ENCODE measurements at places on chromosomes 12 and 14.

- DNase-seq: no peak
Observed at GRCh38 chr14:100114109-100114765, 45.2 kb downstream of the DEGS2 start.

- DNase-seq: no peak
Observed at GRCh38 chr12:94187361-94187760, 39.0 kb downstream of the PLXNC1 start.

- DNase-seq: no peak
Observed at GRCh38 chr12:106601031-106601430, 18.2 kb downstream of the RFX4 start.

DNA sequence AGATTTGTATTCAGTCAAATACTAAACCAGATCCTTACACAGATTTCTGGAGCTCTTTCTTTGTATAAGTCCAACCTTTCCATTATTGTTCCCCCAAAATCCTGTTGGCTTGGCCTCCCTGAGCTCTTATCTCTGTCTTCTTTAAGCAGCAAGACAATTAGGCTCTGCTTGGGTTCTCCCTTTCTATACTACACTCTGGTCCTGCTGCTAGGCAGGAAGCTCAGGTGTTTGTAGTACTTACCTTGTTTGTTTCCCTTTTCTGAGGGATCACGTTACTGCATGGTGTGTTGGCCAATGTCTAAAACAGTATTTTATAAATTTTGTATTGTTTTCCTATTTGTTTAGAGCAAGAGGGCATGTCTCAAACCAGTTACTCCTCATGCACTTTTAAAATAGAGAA, 192.9 kb downstream of the PRKD1 start:
- no peak for DNase-seq

Measured in forelimb muscle (tissue), 1 donor.